ENCODE measurements at places on chromosomes 16 and 17.

DNA sequence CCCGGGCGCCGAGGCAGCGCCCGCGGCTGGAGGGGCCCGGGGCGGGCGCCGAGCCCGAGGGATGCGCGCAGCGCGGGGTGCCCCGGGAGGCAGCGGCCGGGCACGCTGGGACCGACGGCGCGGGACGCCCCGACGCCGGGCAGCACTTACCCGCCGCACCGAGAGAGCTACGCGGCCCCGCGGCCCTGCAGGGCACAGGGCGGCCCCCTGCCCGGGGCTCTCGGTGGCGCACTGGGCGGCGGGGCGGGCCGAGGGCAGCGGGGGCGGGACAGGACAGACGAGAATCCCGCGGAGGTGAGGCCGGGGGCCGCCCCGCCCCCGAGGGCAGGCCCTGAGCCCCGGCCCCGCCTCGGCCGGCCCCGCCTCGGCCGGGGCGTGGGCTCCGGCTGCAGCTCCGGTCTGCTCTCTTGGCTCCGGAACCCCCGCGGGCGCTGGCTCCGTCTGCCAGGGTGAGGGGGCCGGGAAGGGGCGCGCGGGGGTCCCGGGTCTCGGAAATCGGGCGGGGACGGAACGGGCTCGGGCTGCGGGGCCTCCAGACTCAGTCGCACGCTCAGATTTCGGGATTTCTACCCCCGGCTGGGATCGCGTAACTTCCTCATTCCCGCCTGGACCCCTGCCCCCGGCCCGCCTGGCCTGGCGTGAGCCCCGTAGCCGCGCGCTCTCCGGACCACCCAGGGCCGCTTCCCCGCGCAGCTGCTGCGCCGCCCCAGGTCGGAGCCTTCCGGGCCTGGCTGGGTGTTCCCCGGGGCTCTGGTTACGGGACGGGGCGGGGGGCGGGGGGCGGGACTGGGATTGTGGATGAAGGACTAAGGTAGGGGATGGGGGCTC, at the start of gene PLD2:
TSS of gene PLD2 (plus strand) at position 376 of the 828 bp plus-strand sequence. CDS start 621 bp downstream, outside the sequence.
- peak; percentile 79 for DNase-seq

- DNase-seq: no peak
These were observed 418.9 kb upstream of the C16orf82 start for GRCh38 chr16:26647870-26648269.

- no peak for DNase-seq
These were observed 99.5 kb upstream of the FA2H start for GRCh38 chr16:74874123-74874522.

GRCh38 chr16:749010-749409, 8.2 kb upstream of the CIAO3 start:
- no peak for DNase-seq

- peak; percentile 39 for DNase-seq
These were observed 961 bp downstream of the AMFR start for GRCh38 chr16:56424404-56424764.

GRCh38 chr16:16991711-16992110, 479.0 kb downstream of the XYLT1 start:
- DNase-seq: no peak

DNA sequence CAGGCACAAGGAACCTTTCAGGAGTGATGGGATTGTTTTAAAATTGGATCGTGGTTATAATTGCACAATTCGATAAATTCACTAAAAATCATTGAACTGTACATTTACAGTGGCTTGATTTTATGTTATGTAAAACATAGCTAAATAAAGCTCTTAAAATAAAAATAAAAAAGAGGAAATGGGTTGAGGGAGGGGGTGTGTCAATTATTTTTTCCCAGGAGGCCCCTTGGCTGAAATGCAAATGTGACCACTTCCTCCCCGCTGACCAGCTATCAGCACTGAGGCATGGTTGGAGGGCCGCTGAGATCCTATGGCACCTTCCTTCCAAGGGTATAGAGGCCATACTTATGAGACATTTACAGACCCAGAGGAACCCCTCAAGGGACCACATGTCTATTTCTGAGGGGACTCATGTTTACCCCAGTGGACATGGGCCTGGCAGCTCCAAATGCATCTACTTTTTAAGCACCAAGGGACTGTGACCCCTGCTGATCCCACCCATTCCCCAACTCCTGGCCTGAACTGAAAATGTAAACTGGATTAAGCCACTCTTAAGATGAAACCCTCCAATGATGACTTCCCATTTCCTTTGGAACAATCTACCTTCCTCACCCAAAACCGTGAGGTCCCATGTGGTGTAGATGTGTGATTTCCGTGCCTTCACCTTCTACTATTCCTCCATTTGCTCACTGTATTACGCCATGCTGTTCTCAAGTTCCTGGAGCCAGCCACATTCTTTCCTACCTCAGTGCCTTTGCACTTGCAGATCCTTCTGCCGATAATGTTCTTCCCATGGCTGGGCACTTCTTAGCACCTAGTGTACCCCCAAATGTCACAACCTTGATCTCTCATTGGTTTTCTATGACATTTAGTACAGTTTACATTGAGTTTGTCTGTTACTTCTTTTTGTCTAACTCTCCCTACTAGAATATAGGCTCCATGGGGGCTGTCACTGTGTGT, 2.8 kb upstream of the IL21R start:
- peak; percentile 5 for DNase-seq

- DNase-seq: peak; percentile 35
These were observed 80.7 kb downstream of the HELZ start for GRCh38 chr17:67164302-67164701.

DNA sequence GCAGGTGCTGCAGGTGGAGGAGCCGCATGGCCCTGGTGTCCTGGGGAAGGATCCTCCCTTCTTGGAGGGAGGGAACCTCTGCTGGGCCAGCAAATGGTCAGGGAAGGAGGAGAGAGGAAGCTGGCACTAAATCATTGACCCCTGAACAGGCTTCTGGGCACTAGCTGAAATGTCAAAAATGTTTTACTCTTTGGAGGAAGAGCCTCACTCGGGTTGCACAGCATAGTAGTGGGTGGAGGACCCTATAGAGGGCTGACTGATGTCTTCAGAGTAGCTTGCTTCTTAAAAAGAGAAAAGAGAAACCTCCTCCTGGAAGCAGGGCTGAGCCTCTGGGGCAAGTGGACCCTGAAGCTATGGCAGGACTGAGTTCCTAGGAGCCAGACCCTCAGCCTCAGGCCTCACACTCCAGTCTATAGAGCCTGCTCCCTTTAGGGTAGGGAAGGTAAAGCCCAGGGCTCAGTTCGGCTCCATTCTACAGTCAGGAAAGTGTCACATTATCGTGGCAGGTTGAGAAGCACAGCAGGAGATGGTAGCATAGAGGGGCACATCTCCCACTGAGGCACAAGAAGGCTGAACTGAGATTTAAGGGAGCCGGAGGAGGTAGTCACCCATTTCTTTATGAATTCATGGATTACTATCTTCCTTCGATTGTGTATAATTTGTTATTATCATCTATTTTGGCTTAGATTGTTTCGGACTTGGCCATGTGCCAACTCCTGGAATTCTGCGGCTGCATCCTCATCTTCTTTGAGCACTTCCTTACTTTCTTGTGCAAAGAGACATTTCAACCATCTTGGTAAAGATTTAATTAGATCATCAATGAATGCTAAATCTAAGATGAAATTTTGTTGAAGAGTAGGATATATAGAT, 7.3 kb upstream of the CUEDC1 start:
- no peak for DNase-seq

- DNase-seq: no peak
These were observed 79.2 kb downstream of the MYH11 start for GRCh38 chr16:15777533-15778203.

GRCh38 chr16:48244863-48245195, 729 bp downstream of the LONP2 start:
- no peak for DNase-seq

GRCh38 chr17:73630965-73631595, 13.2 kb downstream of the SDK2 start:
- DNase-seq: no peak

- DNase-seq: no peak
These were observed 22.6 kb downstream of the GJD3 start for GRCh38 chr17:40341808-40342503.

GRCh38 chr16:65579050-65579449, 457.2 kb upstream of the CDH11 start:
- no peak for DNase-seq

- DNase-seq: no peak
These were observed 247.3 kb downstream of the ZFHX3 start for GRCh38 chr16:72800524-72801161.

DNA sequence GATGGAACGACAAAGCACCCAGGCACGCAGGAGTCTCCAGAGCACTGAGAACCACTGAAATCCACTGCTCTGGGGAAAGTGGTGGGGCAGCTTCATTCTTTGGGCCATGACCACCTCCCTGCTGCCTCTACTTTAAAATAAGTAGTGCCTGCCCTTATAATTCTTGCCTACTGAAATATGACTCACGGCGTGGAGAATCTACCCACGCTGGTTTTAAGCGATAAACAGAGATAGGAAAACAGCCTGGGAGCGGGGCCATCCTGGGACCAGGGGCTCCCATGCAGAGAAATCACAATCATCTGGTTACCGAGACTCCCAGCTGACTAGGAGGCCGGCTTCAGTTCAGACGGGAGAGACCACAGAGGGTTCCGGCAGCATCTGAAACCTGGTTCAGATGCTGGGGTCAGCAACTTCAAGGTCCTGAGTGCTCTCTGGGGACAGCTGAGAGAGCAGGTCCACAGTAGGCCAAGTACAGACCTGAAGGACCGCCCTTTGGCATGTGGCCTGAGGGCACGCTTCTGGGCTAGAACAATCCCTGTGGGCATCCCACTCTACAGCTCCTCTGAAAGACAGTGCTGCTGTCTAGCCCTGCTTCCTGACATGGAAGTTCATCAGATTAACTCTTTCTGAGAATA, 8.6 kb upstream of the DHRS13 start:
- no peak for DNase-seq

DNA sequence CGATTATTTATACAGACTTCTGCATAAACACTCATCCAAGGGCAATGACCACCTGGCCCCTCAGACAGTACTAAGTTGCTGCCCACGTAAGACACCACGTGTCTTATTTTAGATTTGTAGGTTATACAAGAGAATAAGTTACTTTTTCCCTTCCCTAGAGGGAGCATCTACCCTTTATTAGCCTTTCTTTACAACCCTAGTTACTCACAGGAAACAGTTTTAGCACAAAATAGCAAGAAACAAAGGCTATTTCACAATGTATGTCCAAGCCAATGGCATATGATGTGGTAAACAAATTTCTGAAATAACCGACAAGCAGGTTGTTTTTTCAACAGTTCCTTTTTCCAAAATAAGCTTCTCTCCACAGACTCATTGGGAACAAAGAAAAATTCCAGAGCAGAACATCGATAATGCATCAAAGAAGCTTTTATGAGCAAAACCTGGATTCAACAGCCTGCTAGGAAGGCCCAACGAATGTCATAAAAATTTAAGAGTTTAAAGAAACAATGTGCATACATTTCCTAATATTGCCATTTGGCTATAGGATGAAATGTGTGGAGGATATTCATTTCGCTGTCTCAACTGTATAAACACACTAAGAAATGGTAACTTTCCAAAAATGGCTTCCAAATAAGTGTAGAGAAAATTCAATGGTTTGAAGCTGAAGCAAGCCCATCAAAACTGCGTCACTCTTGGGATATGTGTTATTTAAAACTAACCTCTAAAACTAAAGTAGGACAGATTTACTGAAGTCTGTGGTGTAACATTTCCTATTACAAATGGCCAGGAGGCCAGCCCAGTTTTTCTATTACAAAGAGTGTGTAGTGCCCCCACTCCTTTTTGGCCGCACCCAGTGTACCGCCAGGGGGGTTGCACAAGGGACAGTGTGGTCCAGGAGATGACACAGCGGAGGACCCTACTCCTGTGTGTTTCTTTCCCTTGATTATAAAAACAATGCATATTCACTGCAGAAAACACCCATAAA, 50.4 kb upstream of the ERN1 start:
- no peak for DNase-seq

DNA sequence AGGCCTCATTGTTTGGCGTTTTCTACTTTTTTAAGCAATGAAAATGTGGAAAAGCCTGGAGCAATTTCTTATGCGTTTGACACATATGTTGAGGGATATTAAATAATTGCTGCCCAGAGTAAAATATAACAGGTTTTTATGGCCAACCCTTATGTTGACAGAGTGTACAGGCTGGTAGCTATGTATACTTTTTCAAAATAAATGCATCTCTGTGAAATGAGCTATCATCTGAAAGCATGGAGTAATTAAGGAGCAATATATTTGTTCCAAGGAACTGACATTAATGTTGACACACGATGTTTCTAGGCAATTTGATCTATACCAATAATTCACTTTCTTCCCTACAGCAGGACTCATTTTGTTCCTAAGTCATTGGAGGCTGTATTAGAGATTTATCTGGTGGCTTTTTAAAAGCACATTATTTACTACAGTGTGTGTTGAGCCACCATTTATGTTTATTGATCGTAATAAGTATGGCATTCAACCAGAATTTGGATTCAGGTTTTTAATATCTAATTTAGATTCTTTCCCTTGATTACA, 11.9 kb upstream of the KRT20 start:
- no peak for DNase-seq

DNA sequence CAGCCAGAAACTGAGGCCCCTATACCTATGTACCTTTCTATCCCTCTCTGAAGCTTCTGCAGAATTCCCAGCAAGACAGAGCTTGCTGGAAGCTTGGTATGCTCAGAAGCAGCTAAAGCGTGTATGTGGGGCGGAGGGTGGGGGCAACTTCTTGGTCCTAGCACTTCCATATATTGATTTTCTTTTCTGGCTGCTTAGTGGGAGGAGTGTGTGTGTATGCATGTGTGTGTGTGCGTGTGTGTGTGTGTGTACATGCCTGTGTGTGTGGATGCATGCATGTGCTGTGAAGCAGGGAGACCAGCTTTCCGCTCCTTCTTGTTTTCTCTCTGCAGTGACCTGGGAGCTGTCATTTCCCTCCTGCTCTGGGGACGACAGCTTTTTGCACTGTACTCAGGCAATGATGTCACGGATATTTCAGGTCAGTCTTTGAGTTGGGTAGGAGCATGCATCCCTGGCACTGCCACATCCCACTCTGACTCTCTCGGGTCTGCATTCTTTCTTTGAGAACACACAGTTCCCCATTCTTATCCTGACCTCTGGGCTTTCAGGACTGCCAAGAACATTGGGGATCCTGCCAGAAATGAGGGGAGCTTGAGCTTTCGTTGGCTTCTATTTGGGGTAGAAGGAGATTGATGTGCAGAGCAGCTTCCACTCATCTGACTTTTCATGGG, 10.7 kb downstream of the HPR start:
- peak; percentile 75 for DNase-seq

DNA sequence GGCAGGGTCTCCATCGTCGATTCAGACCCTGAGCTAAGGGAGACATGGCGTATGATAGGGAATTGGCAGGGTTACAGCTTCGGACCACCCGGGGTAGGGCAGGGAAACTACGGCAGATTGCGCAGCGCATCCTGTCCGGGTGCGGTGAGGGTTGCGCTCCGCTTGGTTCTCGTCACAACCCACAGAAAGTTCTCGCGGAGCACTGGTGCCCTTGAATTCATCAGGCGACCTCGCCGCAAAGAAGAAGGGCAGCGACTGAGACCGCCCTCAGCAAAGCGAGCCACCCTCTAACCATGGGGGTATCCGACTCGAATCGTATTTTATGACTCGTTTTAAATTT, 1.2 kb downstream of the HS3ST3B1 start:
- no peak for DNase-seq

GRCh38 chr17:59328601-59329000, 2.9 kb upstream of the YPEL2 start:
- peak; percentile 25 for DNase-seq

- DNase-seq: no peak
These were observed 251.1 kb downstream of the SEC14L1 start for GRCh38 chr17:77391668-77392375.

Data from pons (tissue), 1 donor.